ENCODE measurements at places on chromosomes 12 and 14. TPM values are rescaled to one million over a fixed set of nuclear protein-coding genes. Genes with fewer than 3 reads are reported as not detected.

HEATR5A gene
- total RNA-seq, result 24.1 TPM

TAS2R30 gene
- total RNA-seq, result 9.2 TPM

ABCC9 gene
- 12.2 TPM for total RNA-seq

MTRFR gene
- 8.2 TPM for total RNA-seq

SERPINA9 gene
- not detected for total RNA-seq

KLRG1 gene
- 0.78 TPM for total RNA-seq

RHOJ gene
- total RNA-seq, result 4.2 TPM

TAS2R42 gene
- total RNA-seq, result not detected

CLEC6A gene
- total RNA-seq, result not detected

HAL gene
- not detected for total RNA-seq

CLEC9A gene
- 0.26 TPM for total RNA-seq

SLC7A8 gene
- 18.2 TPM for total RNA-seq

MMP17 gene
- 2.6 TPM for total RNA-seq

BBS10 gene
- total RNA-seq, result 4.0 TPM

RNASE2 gene
- not detected for total RNA-seq

SLC6A12 gene
- 6.7 TPM for total RNA-seq

KCNC2 gene
- 0.26 TPM for total RNA-seq

SLC17A8 gene
- not detected for total RNA-seq

TMEM119 gene
- 5.9 TPM for total RNA-seq

RNASE3 gene
- total RNA-seq, result not detected

GUCY2C gene
- total RNA-seq, result not detected

EFS gene
- 0.99 TPM for total RNA-seq

RERGL gene
- not detected for total RNA-seq

ERGIC2 gene
- 12.5 TPM for total RNA-seq

KRT71 gene
- total RNA-seq, result not detected

RSRC2 gene
- 50.8 TPM for total RNA-seq

PRKD1 gene
- total RNA-seq, result 14.8 TPM

ETFBKMT gene
- total RNA-seq, result 2.9 TPM

CLEC4E gene
- total RNA-seq, result 2.6 TPM

NEUROD4 gene
- total RNA-seq, result not detected

MYF6 gene
- not detected for total RNA-seq

WNT1 gene
- total RNA-seq, result not detected

MDGA2 gene
- total RNA-seq, result not detected

CLEC2A gene
- not detected for total RNA-seq

KRT4 gene
- not detected for total RNA-seq

ZDHHC22 gene
- not detected for total RNA-seq

PIP4P1 gene
- 12.5 TPM for total RNA-seq

TAPBPL gene
- total RNA-seq, result 36.3 TPM

RNFT2 gene
- 1.3 TPM for total RNA-seq

LRTM2 gene
- total RNA-seq, result not detected
